ENCODE measurements at places on chromosomes 5 and 9. TPM values are rescaled to one million over a fixed set of nuclear protein-coding genes. Genes with fewer than 3 reads are reported as not detected.

The INSL4 gene
- not detected for total RNA-seq

The TARS1 gene
- total RNA-seq: 469 TPM

The FAM151B gene
- total RNA-seq: 1.8 TPM

The OR13C9 gene
- total RNA-seq: not detected

The OR1L6 gene
- total RNA-seq: not detected

The ANKRD20A1 gene
- 0.10 TPM for total RNA-seq

All from MCF 10A (cell line).